ENCODE measurements at places on chromosomes 2 and 18. TPM values are rescaled to one million over a fixed set of nuclear protein-coding genes. Genes with fewer than 3 reads are reported as not detected.

The DAW1 gene
- total RNA-seq, result 0.11 TPM

The HOXD11 gene
- total RNA-seq, result not detected

The ST8SIA3 gene
- not detected for total RNA-seq

The PRSS56 gene
- total RNA-seq, result not detected

The THSD7B gene
- total RNA-seq, result 0.16 TPM

The CYB5A gene
- 24.2 TPM for total RNA-seq

The SLC35F6 gene
- total RNA-seq, result 27.8 TPM

The MBP gene
- total RNA-seq, result not detected

The FARSB gene
- total RNA-seq, result 18.8 TPM

The OTOS gene
- total RNA-seq, result not detected

The CHRND gene
- not detected for total RNA-seq

The IL1F10 gene
- total RNA-seq, result not detected

The PLGLB1 gene
- 0.13 TPM for total RNA-seq

The GLI2 gene
- total RNA-seq, result 12.9 TPM
